ENCODE measurements at places on chromosomes 11 and 22.

DNA sequence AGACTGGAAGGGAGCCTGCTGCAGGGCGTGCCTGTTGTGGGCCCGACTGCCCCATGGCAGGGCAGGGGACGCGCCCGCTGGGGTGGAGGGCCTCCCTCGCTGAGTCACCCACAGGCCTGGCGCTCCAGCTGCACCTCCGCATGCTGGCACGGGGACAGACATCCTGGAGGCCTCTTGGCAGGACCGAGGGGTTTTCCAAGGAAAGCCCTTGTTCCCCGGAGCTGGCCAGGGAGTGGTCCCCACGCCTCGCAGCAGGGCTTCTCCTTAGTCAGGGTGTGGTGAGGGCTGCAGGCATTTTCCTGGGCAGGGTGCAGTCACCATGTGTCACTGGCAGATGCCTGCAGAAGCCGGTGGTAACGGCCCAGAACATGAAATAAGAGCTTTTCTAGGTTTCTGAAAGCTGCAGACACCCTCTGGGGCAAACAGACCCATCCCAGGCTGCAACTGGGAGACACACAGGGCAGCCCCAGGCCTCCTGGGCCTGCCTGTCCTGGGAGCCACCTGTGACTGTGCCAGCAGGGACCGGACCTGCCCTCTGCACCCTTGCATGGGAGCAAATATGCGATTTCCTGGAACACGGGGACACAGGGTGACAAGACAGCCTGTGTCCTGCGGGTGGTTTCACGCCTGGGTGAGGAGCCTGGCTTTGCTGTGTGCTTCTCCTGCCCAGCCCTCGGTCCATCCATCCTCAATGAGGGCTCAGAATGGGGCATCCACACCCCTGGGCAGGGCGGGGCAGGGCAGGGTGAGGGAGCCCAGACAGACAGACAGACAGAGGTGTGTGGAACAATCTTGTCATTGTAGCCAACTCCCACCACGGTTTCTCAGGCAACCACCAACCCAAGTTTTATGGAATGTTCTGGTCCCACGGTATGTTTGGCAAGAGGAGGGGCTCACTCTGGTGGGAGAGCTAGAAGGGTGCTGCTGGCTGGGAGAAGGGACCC is 43.2 kb upstream of the FADD start:
- no peak for DNase-seq

GRCh38 chr22:20867179-20868024 is 8.6 kb downstream of the SNAP29 start:
- DNase-seq, result no peak

- DNase-seq, result no peak
Observed at GRCh38 chr11:67355023-67355793, 1.9 kb upstream of the POLD4 start.

DNA sequence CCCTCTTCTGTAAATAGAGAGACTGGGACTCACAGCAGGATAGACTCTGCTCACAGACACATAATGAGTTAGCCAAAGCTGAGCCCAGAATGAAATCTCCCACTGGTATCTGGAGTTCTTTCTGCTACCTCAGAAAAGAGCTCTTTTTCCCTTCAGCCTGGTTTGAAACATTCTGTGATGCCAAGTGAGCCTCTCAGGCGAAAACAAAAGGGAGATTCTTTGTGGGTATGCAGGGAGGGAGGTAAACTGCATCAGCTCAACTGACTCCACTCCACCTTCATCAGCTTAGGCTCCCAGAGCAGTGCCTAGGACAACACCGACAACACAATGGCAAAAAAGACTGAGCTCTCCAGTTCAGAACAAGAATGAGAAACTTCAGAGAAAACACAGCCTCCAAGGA is 55.1 kb upstream of the SCUBE2 start:
- no peak for DNase-seq

- no peak for DNase-seq
Observed at GRCh38 chr11:106306942-106307341, 229.5 kb downstream of the AASDHPPT start.

DNA sequence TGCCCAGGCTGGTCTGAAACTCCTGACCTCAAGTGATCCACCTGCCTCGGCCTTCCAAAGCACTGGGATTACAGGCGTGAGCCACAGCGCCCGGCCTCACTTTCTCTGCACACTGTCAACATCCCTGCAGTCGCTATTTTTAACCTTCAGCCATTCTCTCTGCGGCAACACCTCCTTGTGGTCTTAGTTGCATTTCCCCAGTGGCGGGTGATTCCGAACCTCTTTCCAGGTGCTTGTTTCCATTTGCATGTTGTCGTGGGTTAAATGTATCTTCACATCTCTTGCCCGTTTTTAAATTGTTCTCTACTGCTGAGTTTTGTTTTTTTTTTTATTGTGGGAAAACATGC is 2.2 kb upstream of the SCT start:
- DNase-seq, result peak; percentile 66

DNA sequence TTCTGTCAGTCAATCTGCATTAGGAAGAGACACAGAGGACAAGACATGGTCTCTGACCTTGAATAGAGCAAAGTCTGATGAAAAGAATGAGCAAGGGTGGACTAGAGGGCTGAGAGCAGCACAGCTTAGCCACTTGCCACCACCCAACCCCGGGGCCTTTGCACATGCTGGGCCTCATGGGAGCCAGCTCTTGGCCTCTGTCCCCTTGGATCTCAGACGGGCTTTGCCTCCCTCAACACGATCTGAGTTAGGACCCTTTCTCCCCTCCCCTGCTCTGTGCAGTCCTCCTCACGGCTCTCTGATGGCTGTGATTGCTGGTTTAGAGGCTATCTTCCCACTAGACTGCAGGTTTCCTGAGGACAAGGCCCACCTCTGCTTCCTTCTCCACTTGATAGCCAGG is 131.6 kb upstream of the B3GAT1 start:
- no peak for DNase-seq

DNA sequence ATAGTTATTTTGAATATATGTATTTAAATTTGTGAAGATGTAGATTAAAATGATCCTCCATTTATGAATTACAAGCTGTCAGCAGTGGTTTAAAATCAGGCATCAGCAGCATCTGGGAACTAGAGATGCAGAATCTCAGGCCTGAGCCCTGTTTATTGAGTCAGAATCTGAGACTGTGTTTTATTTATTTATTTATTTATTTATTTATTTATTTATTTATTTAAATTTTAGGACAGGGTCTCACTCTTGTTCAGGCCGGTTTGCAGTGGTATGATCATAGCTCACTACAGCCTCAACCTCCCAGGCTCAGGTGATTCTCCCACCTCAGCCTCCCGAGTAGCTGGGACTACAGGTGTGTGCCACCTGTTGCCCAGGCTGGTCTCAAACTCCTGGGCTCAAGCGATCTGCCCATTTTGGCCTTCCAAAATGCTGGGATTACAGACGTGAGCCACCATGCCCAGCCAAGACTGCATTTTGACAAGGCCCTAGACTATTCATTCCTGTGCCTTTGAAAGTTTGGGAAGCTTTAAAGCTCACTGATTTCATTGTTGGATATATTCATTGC is 70.7 kb downstream of the PPP6R3 start:
- DNase-seq, result no peak

GRCh38 chr11:118289401-118289800 is 15.1 kb upstream of the CD3E start:
- no peak for DNase-seq

GRCh38 chr11:122375687-122376399 is 259.8 kb upstream of the BLID start:
- no peak for DNase-seq

- no peak for DNase-seq
Observed at GRCh38 chr11:133240908-133241655, 291.2 kb downstream of the OPCML start.

- DNase-seq, result peak; percentile 93
Observed at GRCh38 chr11:57277845-57278720, 41.0 kb upstream of the APLNR start.

- DNase-seq, result no peak
Observed at GRCh38 chr11:99682171-99682570, 661.4 kb downstream of the CNTN5 start.

- DNase-seq, result no peak
Observed at GRCh38 chr22:27452922-27453321, 348.6 kb downstream of the MN1 start.

DNA sequence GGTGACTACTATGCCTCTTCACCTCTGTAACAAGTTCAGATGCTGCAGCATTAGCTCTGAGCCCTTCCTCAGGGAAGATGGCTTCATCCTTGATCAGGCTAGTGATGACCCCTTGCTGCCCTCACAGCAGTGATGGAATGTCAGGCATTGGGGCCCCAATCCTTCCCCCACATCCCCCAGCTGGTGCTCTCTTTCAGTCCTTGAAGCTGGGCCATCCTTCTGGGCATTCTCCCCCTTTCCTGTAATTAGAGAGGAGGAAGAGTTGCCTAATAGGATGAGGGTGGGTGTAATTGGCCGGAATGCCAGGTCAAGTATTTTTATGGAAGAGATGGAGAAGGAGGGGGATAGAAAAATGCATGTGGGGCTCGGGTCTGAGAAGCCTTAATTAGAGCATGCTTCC is 62.6 kb downstream of the TRAF6 start:
- DNase-seq, result no peak

- no peak for DNase-seq
Observed at GRCh38 chr11:48170241-48171233, 46.1 kb upstream of the OR4B1 start.

DNA sequence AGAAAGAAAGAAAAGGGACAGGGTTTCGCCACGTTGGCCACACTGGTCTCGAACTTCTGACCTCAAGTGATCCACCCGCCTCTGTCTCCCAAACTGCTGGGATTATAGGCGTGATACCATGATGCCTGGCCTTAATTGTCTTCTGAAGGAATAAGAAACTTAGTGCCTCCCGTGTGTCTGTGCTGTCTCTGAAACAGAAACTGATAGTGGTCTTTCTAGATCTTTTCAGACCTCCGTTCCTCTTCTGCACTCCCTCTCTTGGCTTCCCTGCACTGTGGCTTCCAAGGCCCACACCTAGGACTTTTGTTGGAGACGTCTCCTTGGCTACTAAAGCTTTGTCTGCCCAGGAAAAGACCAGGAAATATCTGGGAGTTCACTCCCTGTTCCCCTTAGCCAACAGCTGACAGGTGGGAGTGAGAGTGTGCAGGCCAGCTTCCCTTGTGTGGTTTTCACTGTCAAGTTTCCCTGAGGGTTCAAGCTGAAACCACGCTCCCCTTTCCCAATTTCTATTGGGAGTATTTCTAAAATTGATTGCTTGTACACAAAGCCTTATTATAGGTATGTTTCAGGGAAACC is 10.1 kb upstream of the HTR3B start:
- peak; percentile 43 for DNase-seq

- no peak for DNase-seq
Observed at GRCh38 chr11:122253589-122254231, 137.7 kb upstream of the BLID start.

DNA sequence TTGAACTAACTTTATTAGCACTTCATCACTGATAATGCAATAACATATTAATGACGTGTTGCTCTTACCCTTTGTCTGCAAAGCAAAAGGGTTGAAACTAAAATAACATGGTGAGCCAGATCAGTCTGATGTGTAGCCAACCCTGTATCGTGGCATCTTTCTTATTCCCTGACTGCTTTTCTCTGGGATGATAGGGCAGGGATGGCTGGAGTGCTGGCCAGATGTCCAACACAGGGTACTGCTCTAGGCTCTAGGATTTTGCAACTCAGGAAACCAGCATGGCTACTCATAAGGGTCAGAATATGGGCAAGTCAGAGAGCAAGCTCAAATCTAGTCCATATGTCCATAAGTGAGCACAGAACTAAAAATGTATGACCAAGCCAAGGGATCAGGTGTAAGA is 129.1 kb downstream of the SLC17A6 start:
- no peak for DNase-seq

- DNase-seq, result peak; percentile 75
Observed at GRCh38 chr22:27825174-27825573, 23.6 kb upstream of the MN1 start.

DNA sequence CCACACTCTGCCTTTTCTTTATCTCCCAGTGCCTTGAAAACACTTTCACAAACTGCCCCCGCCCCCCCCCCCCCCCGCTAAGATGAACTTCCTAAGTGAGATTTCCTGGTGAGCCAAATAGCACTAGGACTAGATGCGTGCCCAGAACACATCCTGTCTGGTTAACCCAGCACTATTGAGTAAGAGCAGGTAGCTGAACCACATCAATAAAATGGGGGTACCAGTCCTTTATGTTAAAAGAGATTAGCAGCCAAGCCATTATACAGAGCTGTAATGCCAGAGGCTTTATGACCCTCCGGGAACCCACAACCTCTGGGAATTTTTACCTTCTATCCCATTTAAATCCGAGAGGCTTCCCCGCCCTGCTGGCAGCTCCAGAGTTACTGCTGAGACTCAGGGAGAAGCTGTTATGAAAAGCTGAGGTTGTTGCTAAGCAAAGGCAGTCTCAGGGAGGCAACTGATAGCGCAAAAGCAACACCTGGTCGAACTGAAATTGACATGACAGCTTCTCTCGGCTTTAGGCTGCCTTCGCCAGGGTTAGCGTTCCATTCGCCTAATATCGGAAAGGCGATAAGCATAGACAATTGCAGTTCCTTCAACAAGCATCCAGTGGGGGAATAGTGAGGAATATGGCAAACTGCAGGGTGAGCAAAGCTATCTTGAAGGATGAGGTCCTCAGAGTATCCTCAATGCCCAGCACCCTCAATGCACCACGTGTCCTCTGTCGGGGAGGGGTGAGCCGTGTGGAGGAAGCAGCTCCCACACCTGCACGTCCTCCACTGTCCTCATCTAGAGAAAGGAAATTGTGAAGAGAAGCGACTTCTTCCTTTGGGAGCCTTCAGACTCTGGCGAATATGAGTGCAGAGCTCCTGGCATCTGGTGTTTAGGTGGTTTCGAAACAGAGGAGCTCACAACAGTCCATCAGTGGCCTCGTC is 977.0 kb downstream of the NTM start:
- DNase-seq, result peak; percentile 76

DNA sequence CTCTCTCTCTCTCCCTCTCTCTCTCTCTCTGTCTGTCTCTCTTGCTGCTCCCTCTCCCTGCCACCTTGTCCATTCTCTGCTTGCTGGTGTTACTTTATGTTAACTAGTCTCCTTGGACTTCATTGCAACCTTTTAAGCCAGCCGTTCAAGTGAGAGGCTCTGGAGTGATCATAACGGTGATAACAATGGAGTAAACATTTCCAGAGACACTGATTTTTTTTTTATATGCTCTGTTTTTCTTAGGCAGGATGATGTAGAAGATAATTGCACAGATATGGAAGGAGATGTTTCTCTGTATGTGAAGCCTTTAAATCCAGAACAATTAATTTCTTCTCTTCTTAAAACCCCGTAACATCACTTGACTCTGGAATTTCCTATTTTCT is 287.7 kb downstream of the TMEM135 start:
- no peak for DNase-seq

GRCh38 chr22:29813563-29813962 is 24.5 kb downstream of the ASCC2 start:
- peak; percentile 56 for DNase-seq

- peak; percentile 66 for DNase-seq
Observed at GRCh38 chr11:27215471-27216269, 147.3 kb downstream of the CCDC34 start.

- DNase-seq, result peak; percentile 75
Observed at GRCh38 chr11:121194731-121195596, 93.9 kb downstream of the TECTA start.

- DNase-seq, result peak; percentile 82
Observed at GRCh38 chr11:2885017-2885677, 428 bp downstream of the CDKN1C start.

- DNase-seq, result no peak
Observed at GRCh38 chr22:49553076-49553475, 274.6 kb downstream of the BRD1 start.

GRCh38 chr22:23530766-23531282 is 49.3 kb downstream of the IGLL1 start:
- peak; percentile 17 for DNase-seq

- no peak for DNase-seq
Observed at GRCh38 chr11:86099874-86100273, 31.0 kb upstream of the PICALM start.

- DNase-seq, result peak; percentile 23
Observed at GRCh38 chr11:125153837-125154236, 10.7 kb upstream of the PKNOX2 start.
